COR-L47 (cell line): ENCODE measurements at places on chromosomes 7 and 10.

DNA sequence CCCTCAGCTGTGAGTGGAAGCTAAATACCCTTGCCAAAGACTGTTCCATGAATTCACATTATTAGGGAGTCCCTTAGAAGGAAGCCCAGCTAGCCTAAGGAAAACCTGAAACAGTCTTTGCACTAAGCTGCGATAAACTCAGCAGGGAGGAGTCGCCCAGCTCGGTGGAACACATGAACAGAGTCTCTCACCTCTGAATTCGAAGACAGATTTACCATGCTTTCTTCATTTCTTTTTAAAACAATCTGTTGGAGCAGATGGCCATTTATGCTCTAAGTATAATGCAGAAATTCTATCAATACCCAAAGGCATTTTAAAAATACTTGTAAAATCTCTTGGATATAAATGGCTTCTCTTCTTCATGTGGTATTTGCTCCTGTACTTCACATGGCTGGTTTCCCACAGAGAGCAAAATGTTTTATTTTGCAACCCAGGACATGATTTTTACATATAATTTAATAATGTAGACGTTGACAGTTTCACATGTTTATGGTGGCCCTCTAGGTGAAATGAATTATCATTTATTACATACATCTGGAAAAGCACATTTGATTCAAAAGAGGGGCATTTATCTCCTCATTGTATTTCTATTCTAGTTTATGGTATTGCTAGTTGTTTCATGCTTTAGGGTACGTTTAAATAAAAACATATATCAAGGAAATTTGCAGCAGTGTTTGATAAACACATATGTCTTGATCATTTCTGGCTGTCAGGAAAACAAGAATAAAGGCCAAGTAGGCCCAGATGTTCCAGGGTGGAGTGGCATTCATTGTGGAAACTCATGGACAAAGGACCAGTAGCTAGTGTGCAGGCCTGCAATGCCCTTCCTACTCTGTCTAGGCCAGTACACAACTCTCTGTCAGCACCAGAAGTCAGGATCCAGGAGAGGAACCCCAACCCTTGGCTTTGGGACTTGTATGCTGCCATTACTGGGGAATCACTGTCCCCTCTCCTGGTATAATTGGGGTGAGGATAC lies 52.2 kb downstream of the LRGUK start:
- no peak for DNase-seq

DNA sequence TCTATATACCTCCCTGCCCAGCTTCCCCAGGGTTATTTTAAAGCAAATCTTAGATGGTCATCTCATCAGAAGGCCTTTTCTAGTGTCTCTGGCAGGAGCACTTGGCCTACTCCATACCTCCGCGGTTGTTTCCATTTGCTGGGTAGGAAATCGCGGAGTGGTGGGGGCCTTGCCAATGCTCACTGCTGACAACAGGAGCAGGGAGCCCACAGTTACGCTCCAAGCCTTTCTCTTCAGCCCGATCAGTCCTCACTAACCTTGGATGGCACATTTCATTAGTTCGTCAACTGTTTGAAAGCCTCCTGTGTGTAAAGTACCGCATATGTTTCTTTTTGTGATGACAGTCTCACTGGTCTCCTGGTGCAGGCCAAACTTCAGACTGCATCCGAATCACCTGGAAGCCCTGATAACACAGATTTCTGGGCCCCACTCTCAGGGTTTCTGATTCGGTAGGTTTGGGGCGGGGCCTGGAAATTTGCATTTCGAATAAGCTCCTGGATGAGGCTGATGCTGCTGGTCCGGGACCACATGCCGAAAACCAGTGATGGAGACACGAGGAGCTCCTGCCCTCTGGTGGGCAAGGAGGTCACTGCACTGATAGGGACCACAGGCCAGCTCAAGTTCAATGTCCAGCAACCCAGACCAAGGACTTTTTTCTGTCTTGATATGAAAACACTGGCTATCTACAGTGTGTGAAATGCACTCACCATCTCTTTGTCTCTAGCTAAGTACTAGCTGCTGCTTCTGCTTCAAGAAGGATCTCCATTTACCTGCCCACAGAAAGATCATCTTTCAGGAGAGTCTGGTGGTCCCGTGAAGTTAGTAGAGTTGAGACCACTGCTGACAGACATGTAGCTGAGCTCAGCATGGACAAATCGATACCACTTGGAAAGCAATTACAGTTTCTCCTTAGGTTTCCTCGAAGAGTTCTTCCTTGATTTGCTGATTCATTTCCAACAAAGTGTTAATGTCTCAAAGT lies 14.0 kb downstream of the LRGUK start:
- peak; percentile 38 for DNase-seq

- no peak for DNase-seq
Measured at GRCh38 chr7:51234139-51234538, 82.5 kb downstream of the COBL start.

DNA sequence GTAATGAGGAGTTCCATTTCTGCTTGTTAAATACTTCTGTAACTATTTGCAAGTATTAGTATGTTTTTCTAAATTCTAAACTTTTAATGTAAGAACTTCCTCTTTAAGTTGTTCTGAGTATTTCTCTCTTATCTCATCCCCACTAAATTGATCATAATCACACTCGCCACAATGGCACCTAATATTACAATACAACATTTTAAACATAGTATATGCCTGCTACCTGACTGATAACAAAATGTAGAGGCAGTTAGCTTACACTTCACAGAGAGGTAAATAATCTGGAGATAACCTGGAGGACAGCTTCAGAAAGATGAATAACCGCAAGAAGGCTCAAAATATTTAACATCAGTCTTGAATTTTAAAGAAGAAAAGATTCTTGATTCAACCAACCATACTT lies 48.6 kb downstream of the HIBADH start:
- no peak for DNase-seq

- DNase-seq, result peak; percentile 25
Measured at GRCh38 chr10:689452-690371, at the start of gene DIP2C. DIP2C (minus strand) TSS chr10:689668; CDS start chr10:689578, 90 bp downstream.

GRCh38 chr7:73466112-73466511 lies 32.5 kb downstream of the FZD9 start:
- DNase-seq, result no peak

DNA sequence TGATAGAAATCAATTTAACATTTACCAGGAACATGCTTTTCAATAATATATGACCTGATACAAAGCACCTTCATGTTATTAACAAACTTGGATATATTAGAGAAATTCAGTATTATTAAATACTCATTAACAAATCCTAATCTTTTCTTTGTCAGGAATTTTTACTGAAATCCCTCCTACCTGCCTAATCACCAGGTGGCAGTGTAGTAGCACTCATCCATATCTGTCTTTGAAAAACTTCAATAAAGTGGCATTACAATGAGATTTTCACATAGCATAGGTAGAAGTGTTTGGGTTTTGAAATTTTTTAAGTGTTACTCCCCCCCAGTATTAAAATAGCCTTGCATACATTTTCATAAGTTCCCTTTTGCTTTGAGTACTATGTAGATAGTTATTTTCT lies 1246.6 kb upstream of the LRRN3 start:
- DNase-seq, result peak; percentile 12

DNA sequence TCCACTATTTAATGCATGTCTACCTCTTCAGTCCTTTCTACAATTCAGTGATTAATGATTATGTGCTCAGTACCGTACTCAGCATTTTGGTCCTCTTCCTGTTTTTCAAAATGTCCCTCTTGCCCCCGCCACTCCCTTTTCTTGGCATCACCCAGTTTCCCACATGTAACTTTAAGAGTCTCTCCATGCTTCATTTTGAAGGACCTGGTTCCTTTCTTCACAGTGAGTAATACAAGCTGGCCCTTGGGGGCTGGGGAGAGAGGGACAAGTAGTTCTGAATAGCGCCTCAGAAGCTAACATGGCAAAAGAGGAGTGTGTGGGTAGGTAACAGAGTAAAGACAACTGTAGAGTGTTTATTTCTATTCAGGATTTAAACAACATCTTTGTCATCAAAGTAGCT lies 34.6 kb upstream of the SLIT1 start:
- DNase-seq, result no peak

GRCh38 chr10:53765311-53765710 lies 992.7 kb upstream of the MBL2 start:
- no peak for DNase-seq

DNA sequence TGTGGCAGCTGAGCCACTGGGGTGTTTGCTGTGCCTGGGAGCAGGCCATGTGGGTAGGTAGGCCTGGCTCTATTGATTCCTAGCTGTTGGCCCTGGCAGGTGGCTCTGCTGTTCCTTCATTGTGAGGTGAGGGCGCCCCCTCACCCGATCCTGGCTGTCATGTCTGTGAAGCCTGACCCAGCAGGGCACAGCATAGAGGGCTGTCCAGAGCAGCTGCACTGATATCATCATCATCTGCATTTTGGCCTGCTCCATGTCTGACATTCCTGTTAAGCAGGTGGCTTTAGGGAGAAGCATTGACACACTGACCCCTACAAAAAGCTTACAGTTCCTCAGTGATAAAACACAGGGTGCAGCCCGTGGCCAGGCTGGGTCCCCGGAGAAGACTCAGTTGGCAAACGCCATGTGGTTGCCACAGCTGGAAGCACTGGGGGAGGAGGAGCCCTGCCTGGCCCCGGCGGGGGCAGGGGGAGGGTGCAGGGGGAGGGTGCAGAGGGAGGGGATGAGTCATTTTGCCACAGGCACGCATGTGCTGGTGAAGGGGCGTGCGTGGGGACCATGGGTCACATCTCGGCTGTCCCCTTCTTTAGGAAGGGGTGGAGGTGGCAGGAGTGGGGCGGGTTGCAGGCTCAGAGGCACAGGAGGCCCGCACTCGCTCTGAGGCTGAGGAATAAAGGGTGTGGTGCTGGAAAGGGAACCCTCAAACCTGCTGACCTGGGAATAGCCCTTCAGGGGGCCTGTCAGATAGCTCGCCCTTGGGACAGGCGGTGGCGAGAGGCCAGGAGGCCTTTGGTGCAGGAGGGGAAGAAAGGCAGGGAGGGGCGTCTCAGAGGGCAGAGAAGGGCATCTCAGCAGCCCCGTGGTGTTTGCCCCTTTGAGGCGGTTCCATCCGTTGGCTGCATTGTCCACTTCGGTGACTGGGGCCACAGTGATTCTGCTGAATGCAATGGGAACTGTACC lies 31.6 kb downstream of the IKZF1 start:
- peak; percentile 11 for DNase-seq

DNA sequence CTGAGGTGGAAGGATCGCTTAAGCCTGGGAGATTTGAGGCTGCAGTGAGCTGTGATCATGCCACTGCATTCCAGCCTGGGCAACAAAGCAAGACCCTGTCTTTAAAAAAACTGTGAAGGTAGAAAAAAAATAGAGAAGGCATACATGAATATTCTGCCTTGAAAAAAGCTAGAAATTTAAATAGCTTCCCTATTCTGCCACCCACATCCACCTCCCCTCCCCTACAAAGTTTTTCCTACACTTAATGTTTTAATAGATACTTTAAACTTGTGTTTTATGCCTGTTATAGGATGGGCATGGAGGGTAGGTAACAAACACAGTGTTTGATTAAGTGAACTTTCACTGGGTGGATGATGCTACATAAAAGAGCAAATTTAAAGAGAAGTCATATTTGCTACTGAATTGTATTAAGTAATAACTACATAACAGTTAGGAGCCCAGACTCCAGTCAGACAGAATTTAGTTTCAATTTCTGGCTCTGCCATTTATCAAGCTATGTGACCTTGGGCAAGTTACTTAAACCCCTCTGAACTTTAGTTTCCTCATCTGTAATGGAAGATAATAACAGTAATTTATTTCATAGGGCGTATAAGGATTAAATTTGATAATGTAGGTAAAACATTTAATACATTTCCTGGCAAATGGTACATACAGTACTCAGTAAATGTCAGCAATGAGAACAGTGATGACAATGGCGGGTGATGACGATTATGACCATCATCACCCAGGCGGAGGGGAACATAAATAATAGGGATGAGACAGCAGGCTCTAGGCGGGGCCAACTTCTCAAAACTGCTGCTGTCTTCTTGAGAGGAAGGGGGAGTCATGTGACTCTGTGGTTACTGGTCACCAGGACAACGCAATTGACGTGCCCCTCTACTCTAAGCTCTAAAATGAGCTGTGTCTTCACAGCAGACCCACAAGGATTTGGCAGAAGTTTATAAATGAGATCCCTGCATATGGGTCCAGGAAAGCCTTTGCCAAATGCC lies 15.8 kb downstream of the DNMBP start:
- no peak for DNase-seq

GRCh38 chr10:113291413-113291812 lies 261.4 kb upstream of the HABP2 start:
- DNase-seq, result no peak

DNA sequence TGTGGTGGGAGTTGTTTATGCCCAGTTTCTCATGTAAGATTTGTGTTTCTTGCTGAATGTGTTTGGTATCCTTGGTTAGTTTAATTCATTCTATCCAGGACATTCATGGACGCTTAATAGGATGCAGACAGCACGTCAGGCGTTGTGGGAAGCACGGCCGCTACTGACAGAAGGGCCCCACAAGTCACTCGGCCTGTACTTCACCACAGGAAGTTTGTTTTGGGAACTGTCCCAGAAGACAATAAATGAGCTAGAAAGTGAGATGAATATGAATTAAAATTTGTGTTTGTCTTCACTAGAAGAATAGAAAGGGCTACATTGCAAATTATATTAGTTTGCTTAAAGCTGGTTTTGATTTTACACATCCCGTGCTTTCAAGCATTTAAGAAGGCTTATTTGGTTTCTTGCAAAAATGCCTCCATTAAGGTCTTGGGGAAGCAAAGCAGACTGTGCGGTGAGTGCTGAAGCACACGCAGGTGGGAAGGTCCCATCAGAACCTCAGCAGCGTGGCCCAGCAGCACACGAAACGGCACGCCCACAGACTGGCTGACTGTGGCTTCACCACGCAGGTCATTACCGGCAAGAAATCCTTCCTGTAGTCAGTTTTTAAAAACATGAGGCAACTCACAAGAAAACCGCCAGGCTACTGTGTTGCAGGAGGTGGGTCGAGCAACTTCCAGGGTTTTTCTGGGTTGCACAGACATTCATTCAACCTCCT lies 74.1 kb downstream of the VIPR2 start:
- DNase-seq, result no peak

DNA sequence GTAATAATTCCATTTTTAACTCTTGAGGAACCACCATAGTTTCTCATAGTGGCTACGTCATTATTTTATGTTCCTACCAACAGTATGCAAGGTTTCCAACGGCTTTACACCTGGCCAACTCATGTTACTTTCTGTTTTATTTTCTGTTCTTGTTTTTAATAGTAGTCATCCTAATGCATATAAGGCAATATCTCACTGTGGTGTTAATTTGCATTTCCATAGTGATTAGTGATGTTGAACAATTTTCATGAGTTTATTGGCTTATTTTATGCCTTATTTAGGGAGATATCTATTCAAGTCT lies 465.5 kb upstream of the KLF6 start:
- no peak for DNase-seq

DNA sequence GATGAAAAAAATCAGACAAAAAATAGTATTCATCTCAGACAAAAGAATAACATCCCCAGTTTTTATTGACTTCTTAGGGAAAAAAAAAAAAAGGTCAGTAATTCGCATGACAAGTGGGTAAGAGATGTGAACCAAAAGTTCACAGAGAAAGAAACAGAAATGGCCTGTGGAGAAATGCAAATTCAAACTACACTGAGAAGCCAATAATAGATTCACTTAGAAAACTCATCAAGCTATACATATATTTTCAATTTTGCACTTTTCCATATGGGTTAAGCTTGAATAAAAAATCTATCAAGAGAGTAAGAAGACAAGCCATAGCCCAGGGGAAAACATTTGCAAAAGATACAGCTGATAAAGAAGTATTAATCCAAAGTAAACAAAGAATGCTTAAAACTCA lies 28.0 kb downstream of the HERC4 start:
- DNase-seq, result no peak

GRCh38 chr10:31914370-31914769 lies 14.3 kb downstream of the ARHGAP12 start:
- DNase-seq, result no peak
